ACHN (cell line): ENCODE measurements at places on chromosomes 1 and 21.

- no peak for DNase-seq
Observed at GRCh38 chr21:41877901-41878830, 978 bp downstream of the PRDM15 start.

- DNase-seq, result no peak
Observed at GRCh38 chr1:29827801-29828525, 591.6 kb downstream of the PTPRU start.

GRCh38 chr21:41419921-41420862 lies 5.8 kb upstream of the MX1 start:
- peak; percentile 87 for DNase-seq

DNA sequence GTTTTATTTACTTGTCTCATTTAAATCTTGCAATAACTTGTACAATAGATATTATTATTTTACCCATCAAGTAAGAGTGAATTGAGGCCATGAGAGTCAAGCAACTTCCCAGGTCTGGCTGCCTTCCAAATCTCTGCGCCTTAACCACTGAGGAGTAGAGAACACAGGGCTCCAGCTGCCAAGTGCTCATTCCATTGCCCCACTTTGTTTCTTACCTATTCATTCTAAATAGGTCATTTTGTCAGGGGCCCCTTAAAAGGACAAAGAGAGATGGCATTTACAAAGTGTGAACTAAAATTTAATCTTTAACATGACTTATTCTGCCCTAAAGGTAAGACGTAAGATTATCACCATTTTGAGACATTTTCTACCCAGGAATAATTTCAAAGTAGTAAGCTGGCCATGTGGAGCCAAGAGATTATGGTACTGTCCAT lies 3.5 kb downstream of the PPP1R15B start:
- DNase-seq, result peak; percentile 81

DNA sequence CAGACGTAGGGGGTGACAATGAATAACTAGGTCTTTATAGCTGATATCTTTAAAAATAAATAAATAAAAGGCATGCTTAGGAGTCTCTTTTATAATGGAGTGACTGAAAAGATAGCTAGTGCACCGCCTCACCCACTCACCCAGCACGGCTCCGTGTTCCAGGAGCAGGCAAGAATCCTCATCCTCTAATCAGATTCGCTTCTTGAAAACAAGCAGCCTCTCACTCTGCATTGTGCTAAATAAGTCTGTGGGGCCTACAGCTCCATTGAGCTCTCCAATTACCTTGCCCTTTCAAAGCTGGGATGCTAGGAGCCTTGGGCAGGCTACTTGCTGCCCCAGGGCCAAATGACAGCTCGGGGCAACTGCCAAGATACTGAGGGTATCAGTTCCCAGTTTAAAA lies 91.5 kb downstream of the TIAM1 start:
- DNase-seq, result no peak

DNA sequence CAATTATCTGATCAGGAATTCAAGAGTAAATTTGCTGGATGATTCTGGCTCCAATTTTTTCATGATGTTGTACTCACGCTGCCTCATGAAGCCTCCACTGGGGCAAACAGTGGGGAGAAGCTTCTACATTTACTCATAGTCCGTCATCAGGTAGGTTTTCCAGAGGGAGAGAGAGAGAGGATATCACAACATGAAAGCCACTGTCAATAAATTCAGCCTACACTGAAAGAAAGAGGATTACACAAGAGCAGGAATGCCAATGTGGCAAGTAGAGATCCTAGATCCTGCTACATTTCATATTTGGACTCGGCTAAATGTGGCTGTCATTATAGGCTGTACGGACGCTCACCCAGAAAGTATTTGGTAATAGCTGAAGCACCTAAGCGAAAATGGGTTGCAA lies 819.9 kb downstream of the BRINP3 start:
- no peak for DNase-seq

DNA sequence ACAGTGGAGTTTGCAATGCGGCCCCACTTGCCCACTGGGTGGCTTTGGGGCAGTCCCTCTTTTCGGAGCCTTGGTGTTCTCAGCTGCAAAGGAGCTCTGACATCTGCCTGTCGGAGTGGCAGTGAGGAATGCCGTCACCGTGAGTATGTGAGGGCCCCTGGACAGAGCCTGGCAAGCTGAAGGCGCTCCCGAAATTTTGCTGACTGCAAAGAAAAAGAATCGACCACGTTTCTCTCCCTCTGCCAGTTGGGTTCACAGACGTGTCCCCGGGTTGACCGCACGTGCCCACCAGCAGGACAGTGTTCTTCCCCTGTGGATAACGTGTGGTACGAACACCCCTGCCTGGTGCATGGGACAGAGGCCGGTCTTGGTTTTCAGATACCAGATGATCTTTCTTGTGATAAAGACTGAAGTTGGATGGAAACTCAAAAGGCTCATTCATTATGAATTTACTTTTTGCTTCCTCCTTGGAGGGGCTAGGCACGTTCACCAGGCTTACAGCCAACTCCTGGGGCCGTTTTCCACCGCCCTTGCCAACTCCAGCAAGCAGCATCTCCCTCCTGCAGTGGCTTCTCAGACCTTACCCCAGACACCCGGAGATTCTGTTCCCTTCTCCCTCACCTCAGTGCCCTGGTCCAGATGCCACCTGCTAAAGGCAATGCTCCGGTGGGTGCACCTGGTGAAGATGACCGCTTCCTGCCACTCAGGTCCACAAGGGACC lies 29.7 kb downstream of the ECE1 start:
- no peak for DNase-seq

- no peak for DNase-seq
Observed at GRCh38 chr1:39272027-39272797, 67.7 kb downstream of the MACF1 start.

- DNase-seq, result peak; percentile 87
Observed at GRCh38 chr1:169427081-169427641, at the start of gene CCDC181. Gene CCDC181, minus strand, starts transcription at chr1:169427474. Its CDS starts 2,547 bp downstream, at chr1:169424927.

- DNase-seq, result peak; percentile 88
Observed at GRCh38 chr1:16498573-16499413, 15.3 kb downstream of the RNU1-1 start.

GRCh38 chr1:212578041-212578440 lies 30.5 kb upstream of the ATF3 start:
- no peak for DNase-seq

GRCh38 chr1:41576206-41576605 lies 91.7 kb upstream of the EDN2 start:
- no peak for DNase-seq

DNA sequence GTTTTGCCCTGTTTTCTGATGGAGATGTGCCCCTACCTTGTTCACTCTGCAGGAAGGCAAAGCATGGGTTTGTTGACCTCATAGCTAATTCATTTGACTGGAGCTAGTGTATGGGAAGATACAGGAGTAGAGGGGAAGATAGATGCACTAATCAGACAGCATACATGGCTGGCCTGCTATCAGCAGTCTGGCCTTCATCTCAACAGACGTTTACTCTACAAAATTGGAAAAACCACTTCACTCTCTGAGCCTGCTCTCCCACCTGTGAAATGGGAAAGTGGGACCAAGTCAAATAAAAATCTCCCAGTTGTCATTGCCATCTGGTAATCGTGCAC lies 235.2 kb upstream of the RAB4A start:
- no peak for DNase-seq

- DNase-seq, result no peak
Observed at GRCh38 chr1:206944703-206945102, 1.6 kb downstream of the PIGR start.

- DNase-seq, result peak; percentile 42
Observed at GRCh38 chr21:40143822-40144525, 276.7 kb downstream of the PCP4 start.

GRCh38 chr1:1194723-1195122 lies 11.7 kb downstream of the TNFRSF18 start:
- DNase-seq, result no peak

DNA sequence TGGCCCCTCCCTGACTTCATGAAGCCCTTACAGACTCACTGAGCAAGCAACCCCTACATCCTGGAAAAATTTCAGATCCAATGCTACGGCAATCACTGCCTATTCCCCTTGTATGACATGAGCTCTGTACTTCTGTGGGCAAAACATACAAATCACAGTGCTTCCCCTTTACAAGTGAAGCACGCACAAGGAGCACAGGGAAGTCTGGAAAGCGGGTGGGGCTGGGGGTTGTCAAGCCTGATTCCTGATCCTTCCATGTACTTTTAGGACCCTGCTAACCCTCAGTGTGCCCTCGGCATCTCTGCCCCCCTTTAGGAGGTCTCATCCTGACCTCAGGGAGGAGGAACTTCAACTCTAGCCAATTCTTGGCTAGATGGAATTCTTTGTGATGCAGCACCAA lies 405.7 kb upstream of the POU3F1 start:
- no peak for DNase-seq

DNA sequence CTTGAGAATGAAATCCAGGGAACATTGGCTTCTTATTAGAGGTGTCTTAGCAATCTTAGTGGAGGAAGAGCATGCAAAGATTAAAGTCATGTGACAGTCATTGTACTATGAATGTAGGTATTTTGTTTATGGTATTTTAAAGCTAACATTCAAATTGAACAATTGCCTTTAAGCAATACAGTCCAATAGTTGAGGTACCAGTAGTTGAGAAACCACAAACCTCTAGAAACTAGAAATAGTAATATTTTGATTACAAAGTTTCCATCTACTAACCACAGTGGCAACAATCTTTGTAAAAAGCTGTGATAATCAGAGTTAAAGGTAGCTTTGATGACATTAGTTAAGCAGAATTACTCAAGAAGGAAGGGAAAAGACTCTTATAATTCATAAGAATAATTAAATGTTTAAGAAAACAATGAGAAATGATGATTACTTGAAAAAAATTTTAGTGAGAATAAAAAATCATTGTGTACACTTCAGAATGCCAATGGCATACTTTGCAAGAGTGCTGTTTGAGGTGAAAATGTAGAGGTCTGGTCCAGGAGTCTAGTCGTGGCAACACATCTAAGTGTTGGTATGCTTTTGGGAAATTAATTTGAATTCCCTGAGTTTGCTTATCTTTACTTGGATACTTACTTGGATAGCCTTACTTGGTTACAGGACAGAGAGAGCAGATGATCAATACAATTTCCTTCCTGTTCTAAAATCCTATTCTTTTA lies 104.9 kb upstream of the PTGFR start:
- no peak for DNase-seq

GRCh38 chr1:219247441-219247840 lies 73.8 kb downstream of the LYPLAL1 start:
- no peak for DNase-seq

- DNase-seq, result no peak
Observed at GRCh38 chr21:38780879-38781278, 24.9 kb upstream of the ETS2 start.

GRCh38 chr1:99614728-99615127 lies 31.2 kb upstream of the PALMD start:
- DNase-seq, result no peak

GRCh38 chr1:87220993-87221392 lies 107.7 kb upstream of the LMO4 start:
- DNase-seq, result no peak

DNA sequence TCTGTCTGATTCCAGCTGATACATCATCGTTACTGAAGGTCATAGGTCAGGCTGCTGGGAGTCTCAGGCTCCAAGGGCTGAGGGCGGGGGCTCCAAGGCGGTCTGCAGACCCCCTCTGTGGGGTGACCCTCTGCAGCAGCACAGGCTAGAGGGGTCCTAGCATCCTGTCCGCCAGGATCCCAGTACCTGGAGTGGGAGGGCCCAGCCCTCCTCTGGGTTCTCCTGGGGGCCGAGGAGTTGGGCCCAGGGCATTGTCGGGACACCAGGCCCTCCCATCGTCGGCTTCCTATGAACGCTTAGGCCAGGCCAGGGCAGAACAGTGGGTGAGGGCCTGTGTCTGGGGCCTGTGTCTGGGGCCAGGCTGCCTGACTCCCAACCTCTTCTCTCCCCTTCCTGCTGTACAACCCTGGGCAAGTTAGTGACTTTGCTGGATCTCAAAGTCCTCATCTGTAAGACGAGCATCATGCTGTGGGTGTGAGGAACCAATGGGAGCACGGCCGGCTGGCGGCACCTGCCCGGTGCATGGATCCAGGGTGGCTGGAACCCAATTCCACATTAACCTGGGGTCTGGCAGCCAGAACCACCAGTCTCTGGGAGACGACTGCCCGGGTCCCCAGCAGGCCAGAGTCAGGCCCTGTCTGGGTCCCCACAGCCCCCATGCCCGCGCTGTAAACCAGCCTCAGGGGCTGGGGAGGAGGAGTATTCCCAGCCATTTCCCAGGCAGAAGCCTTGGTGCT lies 56.2 kb upstream of the COL18A1 start:
- no peak for DNase-seq

DNA sequence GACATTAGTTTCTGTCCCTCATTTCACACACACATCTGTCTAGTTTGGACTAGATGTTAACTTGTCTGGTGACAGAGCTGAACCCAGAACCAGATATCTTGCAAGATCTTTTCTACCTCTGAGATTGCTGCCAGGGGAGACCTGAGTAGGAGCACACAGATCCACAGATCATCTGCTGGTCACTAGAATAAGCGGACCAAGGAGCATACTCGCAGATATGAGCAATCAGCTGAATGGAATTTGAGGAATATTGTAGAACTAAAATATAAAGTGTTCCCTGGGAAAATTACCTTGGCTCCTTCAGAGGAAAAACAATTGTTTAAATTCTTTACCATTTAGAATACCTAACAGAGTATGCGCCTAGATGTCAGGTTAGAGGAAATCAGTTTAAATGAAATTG lies 90.7 kb downstream of the TNFSF18 start:
- DNase-seq, result no peak

DNA sequence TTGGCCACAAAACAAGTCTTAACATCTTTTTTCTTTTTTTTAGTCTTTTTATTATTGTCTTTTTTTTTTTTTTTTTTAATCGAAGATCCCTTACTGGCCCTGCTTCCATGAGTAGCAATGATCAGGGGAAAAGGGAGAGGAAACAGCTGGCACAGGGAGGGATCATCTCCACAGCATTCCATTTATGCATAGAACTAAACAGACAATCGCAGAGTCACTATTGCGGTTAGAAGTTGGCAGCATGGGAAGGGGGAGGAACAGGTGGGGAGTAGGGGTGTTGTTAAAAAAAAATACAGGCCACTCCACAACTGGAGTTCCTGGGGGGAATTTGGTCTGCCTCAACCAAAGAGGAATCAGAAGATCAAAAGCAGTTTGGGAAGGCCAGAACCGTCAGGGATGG lies 55.4 kb downstream of the C1orf185 start:
- DNase-seq, result no peak

- DNase-seq, result peak; percentile 17
Observed at GRCh38 chr21:29318354-29318753, 19.6 kb downstream of the BACH1 start.

- no peak for DNase-seq
Observed at GRCh38 chr1:1422465-1423244, 1.6 kb upstream of the ANKRD65 start.

DNA sequence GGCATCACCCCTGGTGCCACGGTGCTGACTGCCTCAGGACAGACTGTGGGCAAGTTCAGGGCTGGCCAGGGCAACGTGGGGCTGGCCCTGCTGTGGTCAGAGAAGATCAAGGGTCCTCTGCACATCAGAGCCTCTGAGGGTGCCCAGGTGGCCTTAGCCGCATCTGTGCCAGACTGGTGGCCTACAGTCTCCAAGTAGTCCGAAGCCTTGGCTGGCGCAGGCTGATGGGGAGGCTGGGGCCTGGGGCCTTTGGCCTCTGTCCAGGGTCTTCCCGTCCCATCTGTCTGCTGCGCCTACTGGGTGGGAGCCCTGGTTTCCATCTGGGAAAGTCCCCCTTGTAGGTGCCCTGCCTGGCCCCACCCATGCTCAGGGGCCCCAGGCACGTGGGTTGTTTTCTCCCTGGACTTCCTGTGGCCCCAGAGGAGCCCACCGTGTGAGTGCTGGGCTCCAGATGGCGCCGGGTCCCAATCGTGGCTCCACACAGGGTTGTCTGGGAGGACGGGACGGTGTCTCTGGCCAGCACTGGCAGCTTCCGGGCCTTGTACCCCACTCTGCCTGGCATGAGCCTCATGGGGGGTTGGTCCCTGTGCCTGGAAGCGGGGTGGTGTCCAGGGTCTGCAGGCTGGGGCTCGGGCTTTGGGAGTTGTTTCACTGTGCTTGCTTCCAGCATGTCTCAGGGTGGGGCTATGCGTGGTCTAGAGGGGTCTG lies 9.9 kb downstream of the IBA57 start:
- no peak for DNase-seq
